ENCODE measurements at places on chromosomes 4 and X.

- no peak for DNase-seq
Measured at GRCh38 chr4:81431971-81432370, 39.7 kb downstream of the RASGEF1B start.

GRCh38 chr4:72842323-72842722, 227.2 kb downstream of the COX18 start:
- no peak for DNase-seq

- DNase-seq: no peak
Measured at GRCh38 chr4:15238720-15239119, 189.1 kb upstream of the C1QTNF7 start.

DNA sequence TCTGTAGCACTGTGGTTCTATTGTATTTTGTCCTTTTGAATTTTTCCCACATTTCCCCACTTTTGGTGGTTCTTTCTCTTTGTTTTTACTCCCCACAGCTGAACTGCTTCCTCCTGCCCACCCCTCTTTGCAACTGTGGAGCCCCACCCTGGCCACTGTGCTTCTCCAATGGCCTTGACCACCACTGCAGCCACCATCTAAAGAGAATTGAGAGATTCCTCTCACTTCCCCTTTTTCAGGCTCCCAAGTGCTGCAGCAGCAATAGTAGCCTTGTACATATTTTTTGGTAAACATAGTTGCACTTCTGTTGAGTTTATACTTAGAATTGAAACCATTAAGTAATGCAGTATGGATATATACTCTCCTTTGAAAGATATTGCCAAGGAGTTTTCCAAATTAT, 51.3 kb upstream of the FRMPD3 start:
- no peak for DNase-seq

DNA sequence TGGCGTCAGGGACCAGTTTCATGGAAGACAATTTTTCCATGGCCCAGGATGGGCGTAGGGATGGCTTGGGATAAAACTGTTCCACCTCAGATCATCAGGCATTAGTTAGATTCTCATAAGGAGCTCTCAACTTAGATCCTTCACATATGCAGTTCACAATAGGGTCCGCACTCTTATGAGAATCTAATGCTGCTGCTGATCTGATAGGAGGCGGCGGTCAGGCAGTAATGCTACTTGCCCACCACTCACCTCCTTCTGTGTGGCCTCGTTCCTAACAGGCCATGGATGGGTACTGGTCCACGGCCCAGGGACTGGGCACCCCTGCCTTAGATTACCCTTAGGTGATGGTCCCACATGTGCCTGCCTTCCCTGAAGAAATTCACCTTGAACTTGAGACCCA, 28.8 kb upstream of the ENPP6 start:
- no peak for DNase-seq

GRCh38 chr4:147173322-147173721, 227.7 kb upstream of the TTC29 start:
- DNase-seq: no peak

DNA sequence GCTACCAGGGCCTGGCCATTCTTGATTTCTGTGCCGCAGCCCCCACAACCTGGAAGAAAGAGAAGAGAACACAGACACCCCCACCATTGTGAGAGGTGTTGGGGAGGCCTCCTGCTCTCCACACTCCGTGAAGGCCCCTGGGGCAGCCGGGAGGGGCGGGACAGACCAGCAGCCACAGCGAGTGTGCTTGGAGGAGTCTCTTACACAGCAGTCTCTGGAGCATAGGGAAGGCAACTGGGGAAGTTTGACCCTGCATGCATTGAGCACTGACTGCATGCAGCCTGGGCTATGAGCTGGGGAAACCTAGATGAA, 77.9 kb downstream of the ABLIM2 start:
- no peak for DNase-seq

- no peak for DNase-seq
Measured at GRCh38 chrX:151870602-151871001, 42.1 kb upstream of the MAGEA4 start.

DNA sequence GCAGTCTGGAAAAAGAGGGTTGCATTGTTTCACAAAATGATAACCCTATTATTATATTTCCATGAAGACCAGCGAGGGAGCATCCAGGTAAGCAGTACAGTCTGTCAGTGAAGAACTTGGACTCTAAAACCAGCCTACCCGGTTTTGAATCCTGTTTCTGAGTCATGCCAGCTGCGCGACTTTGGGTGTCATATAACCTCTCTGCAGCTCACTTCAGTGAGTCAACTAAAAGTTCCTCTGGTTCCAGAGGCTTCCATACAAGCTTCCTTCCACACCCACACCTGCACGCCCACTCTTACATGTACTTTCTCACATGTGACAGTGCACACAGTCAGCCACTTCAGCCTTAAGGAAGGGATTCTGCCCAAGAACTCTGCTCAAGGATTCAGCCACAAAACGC, 49.8 kb upstream of the PRPS2 start:
- no peak for DNase-seq

DNA sequence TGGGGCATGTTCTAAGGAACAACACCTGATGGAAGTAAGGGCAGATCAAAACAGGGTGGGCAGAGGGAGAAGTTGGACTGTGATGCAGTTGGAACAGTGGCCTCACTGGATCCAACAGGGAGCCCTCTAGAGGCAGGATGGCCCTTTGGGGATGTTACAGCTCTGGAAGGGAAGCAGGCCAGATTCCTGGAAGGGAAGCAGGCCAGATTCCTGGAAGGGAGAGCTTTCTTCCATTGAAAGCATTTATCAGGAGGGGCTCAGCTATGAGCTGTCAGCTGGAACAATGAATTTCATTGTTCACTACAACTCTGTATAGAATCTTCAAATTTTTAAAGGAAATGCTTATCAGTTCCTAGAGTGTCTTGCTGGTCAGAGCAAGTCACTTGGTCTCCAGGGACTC, 17.7 kb downstream of the IL15 start:
- DNase-seq: no peak

GRCh38 chr4:140637836-140638235, 69.1 kb upstream of the UCP1 start:
- no peak for DNase-seq

GRCh38 chrX:7024850-7025249, 122.7 kb upstream of the STS start:
- no peak for DNase-seq

- no peak for DNase-seq
Measured at GRCh38 chr4:41332510-41333054, 75.9 kb downstream of the UCHL1 start.

GRCh38 chr4:171524903-171525302, 288.3 kb upstream of the GALNTL6 start:
- no peak for DNase-seq

GRCh38 chr4:102578819-102579218, 77.7 kb downstream of the NFKB1 start:
- no peak for DNase-seq

DNA sequence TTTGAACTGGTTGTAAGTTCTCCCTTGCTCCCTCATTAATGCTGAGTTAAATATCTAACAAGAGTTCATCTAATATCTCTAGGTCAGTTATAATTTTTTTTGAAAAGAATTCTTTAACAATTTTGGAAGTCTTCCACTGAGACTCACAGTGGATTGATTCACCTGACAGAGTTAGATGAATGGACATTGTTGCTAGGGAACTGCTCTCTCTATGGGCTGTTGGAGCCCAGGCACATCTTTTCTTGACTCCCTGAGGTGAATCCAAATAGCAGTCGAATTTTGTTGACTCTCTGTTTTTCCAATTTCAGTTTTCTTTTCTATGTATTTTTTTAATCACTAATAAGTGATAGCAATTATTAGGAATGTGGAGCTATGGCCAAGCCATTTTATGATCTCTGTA, 996.1 kb upstream of the PABPC4L start:
- DNase-seq: no peak

- DNase-seq: no peak
Measured at GRCh38 chr4:159562366-159562765, 459.5 kb downstream of the RAPGEF2 start.

DNA sequence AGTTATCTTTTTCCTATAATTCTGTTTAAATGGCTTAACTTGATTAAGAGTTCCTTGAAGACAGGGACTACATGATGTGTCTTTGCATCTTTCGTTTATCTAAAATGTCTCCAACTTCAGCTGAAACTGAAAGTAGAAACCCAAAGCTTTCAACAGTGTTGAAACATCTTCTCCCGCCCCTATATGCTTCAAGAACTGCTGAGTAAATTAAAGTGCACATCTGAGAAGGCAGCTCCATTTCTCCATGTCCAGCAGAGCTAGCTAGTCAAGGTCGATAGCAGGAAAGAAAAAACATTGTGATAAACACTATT, 185.7 kb upstream of the TBL1X start:
- no peak for DNase-seq

GRCh38 chrX:111823128-111823527, 52.9 kb upstream of the TRPC5OS start:
- DNase-seq: no peak

DNA sequence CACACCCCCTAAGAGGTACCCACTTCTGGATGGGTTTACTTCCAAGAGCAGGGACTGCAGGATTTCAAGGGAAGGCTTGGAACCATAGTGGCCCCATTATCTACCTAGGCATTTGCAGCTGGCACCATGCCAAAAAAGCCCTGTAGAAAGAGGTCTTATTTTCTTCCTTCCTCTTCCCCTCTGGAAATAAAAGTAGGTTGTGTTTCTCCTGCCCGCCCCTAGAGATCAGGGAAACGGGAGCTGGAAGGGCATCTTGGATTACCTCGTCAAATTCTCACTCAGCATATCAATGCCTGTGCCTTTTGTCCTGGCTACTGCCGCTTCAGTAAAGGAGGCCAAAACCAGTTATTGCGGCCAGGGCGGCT, 1.6 kb downstream of the SCD5 start:
- DNase-seq: no peak
